ENCODE measurements at places on chromosomes 16 and 17.

DNA sequence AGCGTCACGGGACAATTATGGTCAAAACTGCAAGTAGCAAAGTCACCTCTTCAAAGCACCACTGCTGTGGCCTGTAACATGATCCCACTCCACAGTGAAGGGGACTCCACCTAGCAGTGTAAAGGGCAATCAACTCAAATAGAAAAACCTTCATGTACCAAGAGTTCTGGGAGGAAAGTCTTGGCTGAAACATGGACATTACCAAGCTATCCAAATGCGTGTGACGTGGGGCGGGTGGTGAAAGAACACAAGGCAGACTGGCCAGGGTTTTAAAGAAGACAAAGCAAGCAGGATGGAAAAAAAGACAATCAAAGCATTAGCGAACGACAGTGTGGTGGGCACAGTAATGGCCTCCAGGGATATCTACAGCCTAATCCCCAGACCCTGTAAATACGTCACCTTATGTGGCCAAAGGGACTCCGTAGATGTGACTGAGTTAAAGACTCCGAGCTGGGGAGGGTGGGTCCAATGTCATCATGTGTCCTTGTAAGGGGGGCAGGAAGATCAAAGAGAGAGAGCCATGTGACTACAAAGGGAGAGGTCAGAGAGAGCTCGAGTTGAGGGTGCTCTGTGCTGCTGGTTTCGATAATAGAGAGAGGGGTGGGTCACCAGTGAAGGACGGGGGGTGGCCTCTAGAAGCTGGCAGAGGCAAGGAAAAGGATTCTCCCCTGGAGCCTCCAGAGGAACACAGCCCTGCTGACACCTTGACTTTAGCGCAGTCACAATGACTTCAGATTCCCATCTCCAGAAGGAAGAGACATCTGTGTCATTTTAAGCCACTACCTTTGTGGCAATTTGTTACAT lies 6.0 kb downstream of the HSDL1 start:
- peak; percentile 79 for DNase-seq

- DNase-seq: no peak
These were observed 16.4 kb downstream of the MAP2K3 start for GRCh38 chr17:21300601-21301571.

DNA sequence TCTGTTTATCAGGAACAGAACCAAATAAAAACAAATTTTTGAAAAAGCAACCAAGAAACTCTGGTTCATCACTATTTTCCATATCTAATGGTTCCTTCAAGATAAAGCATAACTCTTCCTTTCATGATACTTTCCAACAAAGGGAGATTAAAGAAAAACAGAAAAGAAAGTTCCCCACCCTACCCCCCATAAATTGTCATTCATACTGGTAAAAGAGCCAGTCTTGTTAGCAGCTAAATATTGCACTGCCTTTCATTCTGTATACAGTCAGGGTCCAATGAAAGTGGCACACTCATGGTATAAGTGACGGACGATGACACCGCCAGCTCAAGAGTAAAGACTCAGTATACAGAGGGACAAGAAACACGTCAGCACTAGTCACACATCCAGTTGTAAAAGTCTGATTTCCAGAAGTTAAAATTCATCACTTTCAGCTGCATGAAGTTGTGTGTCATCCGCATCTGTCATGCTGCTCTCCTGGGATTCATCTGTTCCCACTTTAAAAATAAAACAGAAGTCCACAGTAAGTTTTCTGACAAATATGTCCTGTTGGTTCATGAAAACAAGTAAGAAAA lies 68.5 kb downstream of the CDC27 start:
- DNase-seq: no peak

DNA sequence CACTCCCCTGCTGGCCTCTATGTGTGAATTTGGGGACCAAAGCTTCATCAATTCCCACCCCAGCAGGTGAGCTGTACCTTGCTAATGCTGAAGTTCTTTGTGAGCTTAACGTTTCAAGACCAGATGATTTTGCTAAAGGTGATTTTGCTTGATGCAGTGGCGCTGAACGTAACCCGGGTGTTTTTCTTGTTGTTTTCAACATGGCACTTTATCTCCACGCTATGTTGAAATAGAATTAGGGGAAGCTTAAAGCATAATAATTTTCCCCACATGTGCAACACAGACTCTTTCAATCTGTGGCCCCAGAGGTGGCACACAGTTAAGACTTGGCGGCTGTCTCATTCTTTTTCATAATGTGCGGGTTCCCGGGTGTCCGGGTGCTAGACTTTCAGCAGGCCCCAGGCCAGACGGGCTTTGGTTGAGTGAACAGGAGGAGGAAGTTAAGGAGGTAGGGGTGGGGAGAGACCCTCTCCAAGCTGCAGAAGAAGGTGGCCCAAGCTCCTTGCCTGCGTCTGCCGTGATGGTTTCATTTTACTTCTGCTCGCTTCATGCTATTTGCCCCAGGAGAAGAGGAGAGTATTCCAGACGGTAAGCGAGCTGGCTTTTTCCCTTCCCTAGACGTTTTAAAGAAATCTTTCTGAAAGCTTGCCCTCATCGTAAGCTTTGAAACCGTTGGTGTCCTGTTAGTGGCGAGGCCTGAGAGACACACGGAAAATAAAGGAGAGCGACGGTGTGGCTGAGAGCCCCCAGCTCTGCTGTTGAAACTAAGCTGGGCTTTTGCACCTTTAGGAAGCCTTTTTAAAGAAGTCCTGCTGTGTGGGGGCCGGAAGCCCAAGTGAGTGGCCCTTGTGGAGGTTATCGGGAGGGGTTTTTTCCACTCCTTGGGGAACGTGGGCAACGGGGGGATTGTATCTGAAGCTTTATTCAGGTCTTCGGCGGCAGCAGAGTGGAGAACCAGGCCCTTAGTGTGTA lies 4.2 kb downstream of the FOXC2 start:
- DNase-seq: no peak

- no peak for DNase-seq
These were observed 8.7 kb downstream of the POLR2C start for GRCh38 chr16:57471209-57471608.

GRCh38 chr17:72206376-72206775 lies 85.6 kb downstream of the SOX9 start:
- DNase-seq: no peak

DNA sequence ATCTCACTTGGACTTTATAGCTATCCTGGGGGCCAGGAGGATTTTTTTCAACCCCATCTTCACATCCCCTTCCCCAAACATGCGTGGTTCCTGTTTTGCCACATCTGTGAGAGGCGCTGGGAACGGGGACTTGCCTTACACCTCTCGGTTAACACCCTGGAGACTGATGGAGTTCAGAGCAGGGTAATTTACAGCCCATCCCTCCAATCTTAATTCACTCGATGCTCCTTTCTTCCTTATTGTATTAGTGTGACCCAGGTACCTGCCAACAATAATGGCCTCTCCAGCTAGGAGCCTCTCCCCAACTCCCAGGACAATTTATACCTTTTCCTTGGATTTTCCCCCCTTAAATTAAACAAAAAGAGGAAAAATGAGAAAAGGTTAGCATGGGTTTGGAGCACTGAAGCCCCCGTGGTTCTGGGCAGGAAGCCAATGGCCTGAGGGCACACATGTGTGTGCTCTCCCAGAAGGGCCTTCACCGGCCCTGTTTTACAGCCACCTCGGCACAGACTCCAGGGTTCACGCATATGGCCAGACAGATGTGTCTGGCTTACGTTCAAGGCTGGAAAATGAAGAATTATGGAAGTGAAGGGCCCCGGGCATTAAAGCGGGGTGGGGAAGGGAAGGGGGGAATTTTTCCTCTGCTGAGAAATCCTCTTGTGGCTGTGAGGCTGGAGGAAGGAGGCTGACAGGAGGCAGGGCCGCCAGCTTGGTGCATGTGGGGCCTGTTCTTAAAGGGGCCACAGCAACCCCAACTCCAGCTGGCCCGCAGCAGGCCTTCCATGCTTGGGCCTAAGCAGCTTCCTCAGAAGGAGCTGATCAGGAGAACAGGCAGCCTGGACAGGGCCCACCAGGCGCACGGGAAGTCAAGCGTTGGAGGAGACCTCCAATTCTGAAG lies 21.4 kb downstream of the HIC1 start:
- DNase-seq: no peak

GRCh38 chr16:85571813-85572619 lies 41.1 kb upstream of the GSE1 start:
- peak; percentile 76 for DNase-seq

DNA sequence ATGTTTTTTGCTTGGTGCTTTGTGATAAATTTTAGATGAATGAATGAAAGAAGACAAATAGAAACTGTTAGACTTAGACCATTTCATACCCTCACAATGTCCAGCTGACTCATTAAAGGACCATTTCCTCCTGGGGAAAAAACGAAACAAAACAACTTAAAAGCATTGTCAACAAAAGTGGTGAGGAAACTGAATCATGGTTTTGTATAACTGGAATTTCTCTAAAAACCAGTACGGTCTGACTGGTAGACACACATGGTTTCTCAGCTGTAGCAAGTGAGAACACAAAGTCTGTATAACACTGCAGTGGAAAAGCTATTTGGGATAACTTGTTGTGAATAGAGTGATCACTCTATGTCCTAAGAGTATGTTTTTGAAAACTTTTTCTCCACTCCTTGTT lies 5.3 kb upstream of the DDX52 start:
- no peak for DNase-seq

GRCh38 chr17:34565713-34566112 lies 13.7 kb upstream of the TMEM132E start:
- DNase-seq: no peak

- no peak for DNase-seq
These were observed 16.2 kb downstream of the DNASE1 start for GRCh38 chr16:3670711-3671110.

GRCh38 chr16:10933865-10934264 lies 8.4 kb downstream of the DEXI start:
- DNase-seq: no peak

GRCh38 chr16:50473356-50473945 lies 74.7 kb upstream of the NKD1 start:
- no peak for DNase-seq

DNA sequence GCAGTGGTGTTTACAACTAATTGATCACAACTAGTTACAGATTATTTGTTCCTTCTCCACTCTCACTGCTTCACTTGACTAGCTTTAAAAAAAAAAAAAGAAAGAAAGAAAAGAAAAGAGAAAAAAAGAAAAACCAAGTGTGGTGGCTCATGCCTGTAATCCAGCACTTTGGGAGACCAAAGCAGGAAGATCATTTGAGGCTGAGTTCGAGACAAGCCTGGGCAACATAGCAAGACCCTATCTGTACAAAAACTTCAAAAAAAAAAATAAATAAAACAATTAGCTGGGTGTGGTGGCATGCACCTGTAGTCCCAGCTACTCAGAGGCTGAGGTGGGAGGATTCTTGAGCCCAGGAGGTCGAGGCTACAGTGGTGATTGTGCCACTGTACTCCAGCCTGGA lies 4.2 kb downstream of the SNTB2 start:
- DNase-seq: no peak

GRCh38 chr17:45225051-45225700 lies 3.5 kb downstream of the FMNL1 start:
- DNase-seq: peak; percentile 79

DNA sequence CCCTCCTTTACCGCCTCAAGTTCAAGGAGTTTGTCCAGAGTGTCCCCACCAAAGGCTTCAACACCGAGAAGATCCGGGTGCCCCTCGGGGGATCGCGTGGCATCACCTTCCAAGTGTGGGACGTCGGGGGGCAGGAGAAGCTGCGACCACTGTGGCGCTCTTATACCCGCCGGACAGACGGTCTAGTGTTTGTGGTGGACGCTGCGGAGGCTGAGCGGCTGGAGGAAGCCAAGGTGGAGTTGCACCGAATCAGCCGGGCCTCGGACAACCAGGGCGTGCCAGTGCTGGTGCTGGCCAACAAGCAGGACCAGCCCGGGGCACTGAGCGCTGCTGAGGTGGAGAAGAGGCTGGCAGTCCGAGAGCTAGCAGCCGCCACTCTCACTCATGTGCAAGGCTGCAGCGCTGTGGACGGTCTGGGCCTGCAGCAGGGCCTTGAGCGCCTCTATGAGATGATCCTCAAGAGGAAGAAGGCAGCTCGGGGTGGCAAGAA lies 1.1 kb downstream of the ARL4D start:
- DNase-seq: no peak

DNA sequence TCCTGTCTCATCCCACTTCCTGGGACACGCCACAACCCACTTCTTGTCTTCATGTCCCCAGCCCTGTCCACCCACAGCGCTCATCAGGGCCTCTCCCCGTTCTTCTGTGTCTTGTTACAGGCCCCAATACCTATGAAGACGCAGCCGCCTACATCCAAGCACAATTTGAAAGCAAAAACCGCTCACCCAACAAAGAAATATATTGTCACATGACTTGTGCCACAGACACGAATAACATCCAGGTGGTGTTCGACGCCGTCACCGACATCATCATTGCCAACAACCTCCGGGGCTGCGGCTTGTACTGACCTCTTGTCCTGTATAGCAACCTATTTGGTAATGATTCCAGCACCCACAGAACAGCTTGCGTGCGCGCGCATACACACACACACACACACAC lies 70.6 kb downstream of the AMFR start:
- no peak for DNase-seq

DNA sequence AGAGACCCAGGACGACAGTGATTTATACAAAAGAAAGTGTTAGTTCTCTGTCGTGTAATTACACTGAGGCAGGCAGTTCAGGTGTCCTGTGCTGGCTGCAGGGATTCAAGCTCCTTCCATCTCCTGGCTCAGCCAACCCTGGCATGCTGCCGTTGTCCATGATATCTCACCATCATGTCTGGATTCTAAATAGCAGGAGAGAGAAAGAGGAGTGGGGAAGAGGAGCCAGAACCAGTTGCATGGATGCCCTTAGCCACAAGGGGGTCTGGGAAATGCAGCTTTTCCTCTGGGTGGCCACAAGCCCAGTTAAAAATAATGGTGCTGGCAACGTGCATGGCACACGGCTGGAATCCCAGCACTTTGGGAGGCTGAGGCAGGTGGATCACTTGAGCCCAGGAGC lies 9.7 kb downstream of the C16orf54 start:
- DNase-seq: no peak

DNA sequence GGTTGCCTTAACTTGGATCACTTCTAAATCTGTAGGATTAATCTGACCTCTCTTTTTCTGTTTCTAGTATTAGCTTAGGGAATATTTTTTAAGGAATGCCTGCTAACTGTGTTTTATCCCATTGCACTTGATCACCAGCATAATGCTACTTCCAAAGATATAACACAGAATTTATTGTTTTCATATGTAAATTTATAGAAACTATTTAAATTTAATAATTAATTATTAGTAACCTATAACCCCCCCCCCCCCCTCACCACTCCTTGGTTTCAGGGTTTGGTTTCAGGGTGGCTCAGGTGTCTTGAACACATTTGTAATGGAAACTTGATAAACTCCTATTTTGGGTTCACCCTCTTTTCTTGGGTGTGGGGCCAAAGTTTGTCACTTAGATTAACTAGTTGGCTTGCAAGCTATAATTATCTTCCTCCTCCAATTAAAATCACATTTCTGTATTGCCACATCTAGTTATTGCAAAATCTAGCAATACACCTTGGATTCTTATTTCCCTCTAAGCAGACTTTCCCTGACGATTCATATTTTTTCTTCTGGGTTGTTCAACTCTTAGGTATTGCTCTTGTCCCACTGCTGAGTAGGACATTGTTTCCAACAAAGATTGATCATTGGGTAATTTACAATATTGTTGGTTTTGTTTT lies 18.3 kb downstream of the KRT12 start:
- no peak for DNase-seq
